ENCODE measurements at places on chromosomes 5 and 9.

DNA sequence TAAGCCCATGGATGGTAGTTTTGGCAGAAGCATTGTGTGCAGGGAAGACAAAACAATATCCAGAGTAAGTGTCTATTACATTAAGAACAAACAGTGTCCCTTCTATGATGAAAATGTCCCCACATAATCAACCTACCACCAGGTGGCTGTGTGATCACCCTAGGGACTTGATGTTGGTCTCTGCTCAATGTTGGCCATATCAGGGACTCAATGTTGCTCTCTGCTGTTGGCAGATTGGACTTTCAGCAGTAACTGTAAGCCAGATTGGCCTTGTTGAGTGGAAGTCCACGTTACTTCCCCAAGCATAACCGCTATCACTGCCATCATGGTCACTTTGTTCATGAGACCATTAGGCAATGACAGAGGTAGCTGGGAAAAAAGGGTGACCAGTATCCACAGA is 52.8 kb upstream of the PRSS3 start:
- no peak for DNase-seq

GRCh38 chr5:94407023-94407422 is 211.4 kb downstream of the KIAA0825 start:
- no peak for DNase-seq

- no peak for DNase-seq
These were observed 587.0 kb upstream of the ZNF608 start for GRCh38 chr5:125333416-125333815.

GRCh38 chr9:134809292-134809691 is 71.3 kb upstream of the FCN2 start:
- DNase-seq = no peak

- DNase-seq = no peak
These were observed 132.5 kb downstream of the SEMA6A start for GRCh38 chr5:116442095-116442534.

DNA sequence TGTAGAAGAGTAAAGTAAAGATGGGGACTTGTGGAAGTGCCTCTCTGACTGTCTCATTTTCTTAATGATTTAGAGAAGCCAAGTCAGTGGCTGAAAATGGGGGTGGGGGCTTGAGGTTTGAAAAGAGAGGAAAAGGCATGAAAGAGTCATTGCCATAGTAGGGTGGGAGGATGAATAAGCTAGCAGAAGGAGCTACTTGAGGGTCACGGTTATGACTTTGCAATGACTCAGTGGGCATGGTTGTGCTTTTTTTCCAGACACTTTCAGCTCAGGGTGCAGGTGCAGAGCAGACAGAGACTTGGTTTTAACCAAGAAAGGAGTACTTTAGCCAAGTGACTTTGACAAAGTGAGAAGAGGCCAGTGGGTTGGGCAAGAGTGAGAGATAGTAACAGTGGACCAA is 117.8 kb downstream of the PTTG1 start:
- no peak for DNase-seq

DNA sequence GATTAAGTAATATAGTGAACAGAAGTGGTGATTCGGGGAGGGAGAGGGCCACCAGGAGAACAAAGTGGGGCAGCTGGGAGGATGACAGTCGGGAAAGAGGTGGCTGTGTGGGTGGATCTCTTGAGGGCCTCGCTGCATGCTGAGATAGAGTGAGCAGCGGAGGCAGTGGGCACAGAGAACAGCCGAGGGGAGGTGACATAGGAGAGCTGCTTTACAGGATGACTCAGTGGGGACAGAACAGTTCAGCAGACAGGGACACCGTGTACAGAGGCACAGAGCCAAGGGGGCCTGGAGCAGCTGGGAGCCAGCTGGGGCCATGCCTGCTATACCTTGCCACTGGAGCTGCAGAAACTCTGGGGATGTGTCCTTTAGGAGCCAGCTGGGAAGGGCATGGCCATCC is 273.9 kb downstream of the GADD45G start:
- DNase-seq = no peak

DNA sequence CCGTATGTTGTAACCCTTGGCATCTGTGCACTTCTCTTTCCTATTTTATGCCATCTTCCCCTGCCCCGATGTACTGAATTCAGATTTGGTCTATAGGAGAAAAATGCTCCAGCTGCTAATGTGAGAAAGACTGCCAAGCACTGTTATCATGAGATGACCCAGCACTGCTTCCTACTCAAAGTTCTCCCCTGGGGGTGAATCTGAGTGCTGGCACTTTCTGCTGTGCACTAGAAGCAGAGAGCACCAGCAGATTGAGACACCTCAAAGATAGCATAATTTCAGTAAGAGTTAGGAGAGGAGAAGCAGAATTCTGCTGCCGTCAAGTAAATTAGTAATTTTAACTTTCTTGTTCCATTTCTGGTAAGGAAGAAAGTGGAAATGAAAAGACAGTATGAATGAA is 92.8 kb upstream of the ACOT12 start:
- no peak for DNase-seq

DNA sequence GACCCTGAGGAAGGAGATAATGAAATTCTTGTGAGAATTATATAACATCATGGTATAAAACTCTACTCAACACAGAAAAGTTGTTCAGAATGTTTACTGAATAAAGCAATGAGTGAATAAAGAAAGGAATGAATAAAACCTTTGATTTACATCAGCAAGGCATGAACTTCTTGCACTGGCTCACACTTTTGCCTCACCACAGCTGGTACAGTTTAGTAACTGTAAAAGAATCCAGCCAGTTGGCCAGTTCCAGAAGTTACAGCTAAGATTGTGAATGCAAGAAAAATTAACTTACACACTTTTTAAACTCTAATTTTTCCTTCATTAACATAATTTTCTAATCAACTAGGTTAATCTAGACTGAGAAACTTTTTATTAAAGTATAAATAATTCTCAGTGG is 490.9 kb downstream of the NFIB start:
- DNase-seq = no peak

DNA sequence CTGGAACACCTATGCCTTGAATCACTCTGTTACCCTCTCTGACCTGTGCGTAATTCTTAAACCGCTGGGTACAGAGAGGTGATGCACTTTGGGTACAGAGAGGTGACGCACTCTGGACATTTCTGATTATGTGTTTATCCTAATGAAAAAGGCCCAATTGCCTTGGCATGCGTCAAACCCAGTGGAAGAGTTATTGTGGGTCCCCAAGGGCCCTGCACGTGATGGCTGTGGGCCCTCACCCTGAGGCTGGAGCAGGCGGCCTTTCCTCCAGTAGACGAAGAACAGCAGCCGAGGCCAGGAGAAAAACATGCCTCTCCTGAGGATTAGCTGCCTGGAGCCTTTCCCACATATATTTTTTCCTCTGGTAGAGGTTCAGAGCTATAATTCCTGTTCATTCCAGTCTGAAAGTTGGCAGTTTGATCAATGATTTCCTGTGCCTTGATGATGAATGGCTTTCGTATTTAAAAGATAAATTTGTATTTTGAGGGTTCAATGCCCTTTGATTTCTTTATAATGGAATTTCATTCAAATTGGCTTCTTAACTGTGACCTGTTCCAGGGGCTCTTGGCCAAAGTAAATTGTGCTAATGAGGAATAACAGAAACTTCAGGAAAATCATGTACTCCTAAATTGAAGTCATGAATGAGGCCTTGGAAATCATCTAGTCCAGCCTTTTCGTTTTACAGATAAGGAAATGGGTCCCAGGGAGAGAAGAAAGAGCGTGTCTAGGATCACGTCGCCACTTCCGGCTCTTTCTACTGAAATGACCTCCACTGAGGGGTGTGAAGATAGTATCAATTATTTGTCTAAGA is 22.8 kb downstream of the ACER2 start:
- DNase-seq = no peak

DNA sequence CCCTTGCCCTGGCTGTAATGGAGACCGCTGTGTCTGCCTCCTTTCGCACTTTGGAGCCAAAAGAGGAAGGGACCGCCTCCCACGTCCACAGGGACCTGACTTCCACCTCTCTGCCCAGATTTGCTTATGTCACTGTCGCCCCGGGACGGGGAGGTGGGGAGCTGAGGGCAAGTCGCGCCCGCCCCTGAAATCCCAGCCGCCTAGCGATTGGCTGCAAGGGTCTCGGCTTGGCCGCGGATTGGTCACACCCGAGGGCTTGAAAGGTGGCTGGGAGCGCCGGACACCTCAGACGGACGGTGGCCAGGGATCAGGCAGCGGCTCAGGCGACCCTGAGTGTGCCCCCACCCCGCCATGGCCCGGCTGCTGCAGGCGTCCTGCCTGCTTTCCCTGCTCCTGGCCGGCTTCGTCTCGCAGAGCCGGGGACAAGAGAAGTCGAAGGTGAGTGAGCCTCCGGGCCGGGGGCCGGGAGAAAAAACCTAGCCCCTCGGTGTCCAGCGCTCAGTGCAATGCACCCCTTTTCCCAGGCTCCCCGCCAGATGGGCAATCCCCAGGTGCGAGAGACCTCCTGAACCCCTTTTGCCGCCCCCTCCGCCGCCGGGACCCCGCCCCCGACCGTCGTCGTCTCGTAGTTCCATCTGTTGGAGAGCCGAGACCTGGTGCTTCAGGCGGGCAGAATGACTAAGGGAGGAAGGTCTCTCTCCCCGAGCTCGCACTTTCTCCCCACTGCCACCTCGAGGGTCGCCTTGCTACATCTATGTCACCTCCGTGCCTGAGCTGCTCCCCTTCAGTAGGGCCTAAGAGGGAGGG is at the start of gene GPX3:
TSS of gene GPX3 (plus strand) at position 288 of the 807 bp plus-strand sequence. CDS start at position 352, 64 bp downstream.
- no peak for DNase-seq

DNA sequence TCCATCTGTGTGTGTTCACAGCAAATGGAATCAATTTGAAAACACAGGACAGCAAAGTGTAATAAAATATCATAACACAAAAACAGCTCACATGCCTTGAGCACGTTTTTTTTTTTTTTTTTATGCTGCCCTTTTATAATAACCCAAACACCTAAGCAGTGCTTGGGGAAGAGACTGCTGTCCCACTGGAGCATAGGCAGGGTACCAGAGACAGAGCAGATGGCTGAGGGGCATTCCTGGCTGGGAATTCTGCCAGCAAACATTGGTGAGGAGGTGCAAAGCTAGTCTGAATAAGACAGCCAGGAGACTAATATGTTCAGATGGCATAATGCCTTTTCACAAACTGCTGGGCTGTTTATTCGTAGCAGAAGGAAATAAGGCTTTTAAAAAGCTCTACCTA is 58.1 kb upstream of the SV2C start:
- DNase-seq = no peak

- no peak for DNase-seq
These were observed 26.9 kb downstream of the GPRIN1 start for GRCh38 chr5:176583076-176583475.

DNA sequence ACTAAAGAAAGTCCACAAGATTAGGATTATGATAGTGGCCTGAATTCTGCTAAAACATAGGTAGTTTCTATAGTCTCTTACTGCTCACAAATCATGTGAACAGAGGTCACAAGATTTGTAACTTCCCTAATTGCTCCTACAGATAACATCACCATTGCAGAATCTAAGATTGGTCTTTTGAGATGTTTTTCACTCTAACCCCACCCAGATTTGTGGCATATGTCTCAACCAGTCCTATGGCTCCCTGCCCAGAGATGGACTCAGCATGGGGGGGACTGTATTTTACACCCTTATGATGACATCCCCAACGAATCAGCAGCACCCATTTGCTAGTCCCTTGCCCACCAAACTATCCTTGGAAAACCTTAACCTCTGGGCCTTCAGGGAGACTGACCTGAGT is 1046.2 kb downstream of the CDH12 start:
- no peak for DNase-seq

- no peak for DNase-seq
These were observed 525.8 kb downstream of the AGTPBP1 start for GRCh38 chr9:85215961-85216360.

DNA sequence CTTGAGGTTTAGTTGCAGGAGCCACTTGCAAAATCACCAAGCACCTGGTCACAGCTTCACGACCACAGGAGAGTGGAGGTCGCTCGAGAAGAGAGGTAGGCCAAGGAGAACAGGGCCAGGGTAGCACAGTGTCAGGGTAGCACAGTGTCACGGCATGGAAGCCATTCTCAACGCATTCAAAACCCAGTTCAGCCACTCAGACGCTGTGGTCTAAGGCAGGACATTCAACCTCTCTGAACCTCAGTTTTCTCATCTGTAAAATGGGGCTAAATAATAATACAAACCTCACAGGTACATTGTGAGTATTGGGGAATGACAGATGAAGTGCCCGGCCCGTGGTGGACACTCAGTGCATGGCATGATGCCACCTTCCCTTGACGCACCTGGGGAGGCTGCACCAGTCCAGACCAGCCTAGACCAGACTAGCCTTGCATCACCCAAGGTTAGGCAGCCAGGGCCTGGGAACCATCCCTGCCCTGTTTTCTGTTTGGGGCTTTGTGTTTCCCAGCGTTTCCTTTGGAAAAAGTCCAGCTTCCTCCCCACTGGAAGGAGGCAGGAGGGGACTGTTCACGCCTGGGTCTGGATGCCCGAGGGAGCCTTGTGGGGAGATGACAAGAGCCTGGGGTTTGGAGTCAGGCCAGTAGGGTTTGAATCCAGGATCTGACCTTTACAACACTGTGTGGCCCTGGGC is 7.8 kb upstream of the LMX1B start:
- DNase-seq = no peak

DNA sequence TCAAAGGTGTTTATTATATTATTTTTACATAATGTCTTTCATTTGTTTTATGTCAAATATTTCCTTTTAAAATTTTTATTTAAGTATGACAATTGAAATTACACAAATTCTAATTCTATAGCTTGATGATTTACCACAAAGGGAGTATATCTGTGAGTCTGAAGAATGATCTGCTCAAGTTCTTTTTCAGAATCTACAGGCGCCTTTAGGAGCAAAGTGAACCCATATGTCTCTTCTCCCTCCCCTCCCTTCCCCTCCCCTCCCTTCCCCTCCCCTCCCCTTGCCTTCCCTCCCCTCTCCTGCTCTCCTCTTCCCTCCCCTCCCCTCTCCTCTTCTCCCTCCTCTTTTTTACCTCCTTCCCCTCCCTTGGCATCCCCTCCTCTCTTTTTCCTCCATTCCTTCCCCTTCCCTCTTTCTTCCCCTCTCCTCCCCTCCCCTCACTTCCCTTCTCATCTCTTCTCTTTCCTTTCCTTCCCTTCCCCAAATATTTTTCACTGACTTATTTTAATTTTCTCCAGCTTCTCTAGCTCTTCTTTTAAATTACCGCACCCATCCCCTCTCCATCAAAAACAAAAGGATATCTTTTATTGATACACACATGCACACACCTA is 495.3 kb upstream of the PIK3R1 start:
- no peak for DNase-seq

DNA sequence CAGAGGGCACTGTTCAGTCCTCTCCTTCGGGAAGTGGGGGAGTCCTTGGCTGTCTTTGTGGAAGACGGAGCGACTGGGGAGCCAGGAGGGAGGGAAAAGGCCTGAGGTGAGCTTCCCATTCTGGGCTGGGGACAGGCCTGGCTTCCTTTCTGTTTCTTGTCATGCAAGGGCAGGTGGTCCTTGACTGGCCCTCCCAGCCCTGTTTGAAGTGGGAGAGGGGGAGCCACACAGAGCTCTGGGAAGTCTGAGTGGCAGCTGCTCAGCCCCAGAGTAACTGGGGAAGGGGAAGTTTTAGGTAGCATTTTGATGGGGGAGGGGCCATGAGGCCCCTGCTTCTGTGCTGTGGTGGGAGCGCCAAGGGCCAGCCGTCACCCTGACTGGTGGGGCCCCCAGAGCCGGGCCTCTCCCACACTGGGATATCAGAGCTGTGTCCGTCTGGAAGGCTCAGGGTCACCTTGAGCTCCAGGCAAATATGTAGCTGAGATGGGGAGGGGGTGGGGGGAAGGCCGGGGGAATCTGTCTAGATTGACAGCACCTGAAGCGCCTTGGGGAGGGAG is 6.5 kb downstream of the UNC5A start:
- no peak for DNase-seq

GRCh38 chr5:58072300-58072965 is 387.5 kb downstream of the PLK2 start:
- DNase-seq = no peak

Data from activated CD4-positive, alpha-beta T cell treated with anti-CD3 and anti-CD28 coated beads, Interleukin-2, amount 50 U/mL, for 1 hour (primary cell).